T-helper 1 cell (primary cell): ENCODE measurements at places on chromosomes 11 and 22.

DNA sequence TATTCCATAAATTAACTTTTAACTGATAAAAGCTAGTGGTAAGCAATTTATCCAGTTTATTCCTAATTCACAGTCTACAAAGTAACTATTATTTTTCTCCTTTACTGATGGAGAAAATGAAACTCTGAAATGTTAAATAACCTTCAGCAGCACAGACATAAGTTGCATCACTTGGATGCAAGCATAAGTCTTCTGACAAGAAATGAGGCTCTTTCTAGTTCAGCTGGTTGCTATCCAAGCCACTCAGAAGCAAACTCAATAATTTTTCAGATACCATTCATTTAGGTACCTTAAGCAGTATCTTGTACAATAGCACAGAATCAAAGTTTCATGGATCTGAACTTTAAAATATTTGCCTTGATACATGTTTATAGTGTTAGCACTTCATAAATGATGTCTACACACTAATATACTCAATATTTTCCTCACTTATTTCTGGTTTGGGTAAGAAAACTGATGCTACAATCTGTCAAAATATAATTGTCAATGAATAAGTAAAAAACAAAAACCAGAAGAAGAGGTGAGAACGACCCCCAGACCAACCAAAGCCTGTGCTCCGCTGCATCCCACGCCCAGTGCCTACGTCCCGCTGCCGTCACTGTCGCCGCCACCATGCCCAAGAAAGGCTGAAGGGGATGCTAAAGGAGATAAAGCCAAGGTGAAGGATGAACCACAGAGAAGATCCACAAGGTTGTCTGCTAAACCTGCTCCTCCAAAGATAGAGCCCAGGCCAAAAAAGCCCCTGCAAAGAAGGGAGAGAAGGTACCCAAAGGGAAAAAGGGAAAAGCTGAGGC, 18.1 kb downstream of the FAM168A start:
- no peak for DNase-seq

- no peak for DNase-seq
Measured at GRCh38 chr11:44404301-44404700, 94.4 kb upstream of the ALX4 start.

DNA sequence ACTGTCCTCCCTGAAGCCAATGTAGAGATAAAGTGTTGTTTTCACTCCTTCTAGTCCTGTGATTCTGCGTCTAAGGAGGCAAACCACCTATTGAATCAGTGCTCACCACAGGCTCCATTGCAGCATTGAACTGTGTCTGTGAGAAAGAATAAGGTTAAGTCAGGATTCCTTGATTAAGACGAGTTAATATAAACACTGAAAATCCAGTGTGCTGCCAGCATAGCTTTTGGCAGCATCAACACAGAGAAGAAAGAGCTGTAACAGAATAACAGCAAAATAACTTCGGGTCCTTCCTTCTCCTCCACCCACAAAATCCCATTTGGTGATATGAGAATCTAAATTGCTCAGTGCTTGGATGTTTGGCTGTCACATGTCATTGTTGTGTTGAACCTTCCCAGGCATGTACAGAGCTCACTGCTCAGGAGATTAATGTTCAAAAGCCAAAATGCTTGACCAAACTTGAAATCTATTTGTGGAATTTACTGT, 185.2 kb upstream of the DDI1 start:
- no peak for DNase-seq

DNA sequence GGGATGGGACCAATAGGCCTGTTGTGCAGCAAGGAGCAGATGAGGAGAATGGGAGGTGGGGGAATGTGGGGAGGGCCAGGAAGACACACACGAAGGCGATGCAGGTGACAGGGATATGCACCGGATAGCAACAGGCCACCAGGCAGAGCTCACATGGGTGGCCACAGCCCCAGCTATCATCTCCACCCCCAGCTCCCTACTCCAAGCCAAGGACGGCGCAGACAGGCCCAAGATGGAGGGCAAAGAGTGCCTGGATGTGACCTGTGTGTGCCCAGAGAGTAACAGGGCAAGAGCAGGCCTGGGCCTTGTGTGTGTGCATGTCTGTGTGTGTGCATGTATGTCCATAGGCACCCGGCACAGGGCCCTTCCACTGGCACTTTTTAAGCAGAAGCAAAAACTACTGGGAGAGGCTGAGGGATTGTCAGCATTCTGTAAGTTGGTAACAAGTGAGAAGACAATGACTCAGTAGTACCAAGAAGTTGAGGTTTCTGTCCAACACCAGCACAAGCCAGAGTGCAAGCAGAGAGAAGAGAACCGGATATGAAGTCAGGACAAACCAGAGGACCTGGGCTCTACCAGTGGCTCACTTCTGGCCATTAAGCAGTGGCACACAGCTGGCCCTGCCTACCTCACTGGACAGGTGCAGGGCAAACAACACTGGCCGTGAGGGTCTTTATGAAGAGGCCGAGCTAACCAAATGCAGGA, 36.4 kb downstream of the NRXN2 start:
- no peak for DNase-seq

- no peak for DNase-seq
Measured at GRCh38 chr11:13007182-13008060, 1.7 kb upstream of the RASSF10 start.

GRCh38 chr11:123258877-123259276, 63.8 kb upstream of the CLMP start:
- DNase-seq: no peak

DNA sequence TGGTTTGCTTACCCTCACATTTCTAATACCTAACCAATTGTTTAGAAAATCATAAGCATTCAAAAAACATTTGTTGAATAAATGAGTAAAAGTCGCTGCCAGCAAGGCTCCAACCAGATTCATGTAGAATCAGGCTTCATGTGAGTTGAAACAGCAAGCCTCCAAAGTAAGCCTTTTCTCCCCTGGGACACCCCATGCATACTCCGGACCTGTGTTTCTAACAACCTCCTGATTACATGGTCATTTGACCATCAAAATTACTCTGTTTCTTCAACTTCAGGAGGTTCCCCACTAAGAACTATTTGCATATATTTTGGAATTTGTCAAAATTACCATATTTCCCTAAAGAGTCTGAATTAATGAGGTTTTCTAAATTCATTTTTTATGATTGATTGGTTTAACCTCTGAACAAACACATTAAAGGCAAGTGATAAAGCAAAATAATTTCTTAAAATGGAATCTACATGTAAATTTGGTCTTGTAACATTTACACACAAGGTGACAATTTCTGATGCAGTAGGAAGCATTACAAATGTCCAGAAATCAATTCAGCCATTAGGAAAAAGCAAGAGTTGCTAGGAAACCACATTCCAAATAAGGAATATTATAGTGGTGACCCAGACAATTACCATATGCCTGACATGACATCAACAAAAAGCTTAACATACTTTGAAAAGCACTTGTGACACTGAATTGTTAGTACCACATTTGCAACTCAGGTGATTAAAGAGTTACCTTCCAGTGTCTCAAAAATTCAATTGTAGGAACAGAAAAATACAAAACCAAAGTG, 252.6 kb downstream of the GUCY1A2 start:
- DNase-seq: no peak

DNA sequence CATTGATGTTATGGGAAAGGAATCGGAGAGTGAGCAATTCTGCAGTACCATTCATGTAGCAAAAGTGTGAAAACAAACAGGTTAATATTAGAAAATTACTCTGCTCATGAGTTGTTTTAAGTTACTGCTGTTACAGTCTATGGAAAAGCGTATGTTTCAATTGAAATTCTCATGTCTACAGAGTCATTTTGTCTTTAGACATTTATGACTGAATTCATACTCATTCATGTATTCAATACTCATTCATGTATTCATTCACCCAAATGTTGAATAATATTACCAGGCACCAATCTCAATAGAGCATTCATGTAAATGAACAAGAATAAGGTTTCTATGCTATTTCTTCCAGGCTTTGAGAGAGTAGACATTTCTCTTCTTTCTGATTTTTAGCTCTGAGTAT, 8.1 kb downstream of the FLI1 start:
- no peak for DNase-seq

DNA sequence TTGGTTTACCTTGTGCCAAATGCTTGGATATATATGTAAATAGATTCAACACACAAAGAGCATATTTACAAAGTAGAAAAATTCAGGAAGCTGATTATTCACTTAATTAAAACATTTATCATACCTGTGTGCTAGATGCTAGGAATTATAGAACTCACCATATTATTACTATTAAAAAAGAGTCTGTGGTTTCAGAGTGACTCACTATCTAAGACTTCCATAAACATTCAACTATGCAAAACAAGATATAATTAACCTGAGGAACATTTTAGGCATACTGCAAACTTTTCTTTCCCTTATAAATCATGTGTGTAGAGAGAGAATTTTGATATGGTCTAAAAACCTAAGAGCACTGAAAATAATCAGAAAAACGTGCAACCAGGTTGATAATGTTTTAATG, 27.3 kb downstream of the CTSC start:
- no peak for DNase-seq

GRCh38 chr11:73410627-73411026, 34.4 kb downstream of the RELT start:
- no peak for DNase-seq

DNA sequence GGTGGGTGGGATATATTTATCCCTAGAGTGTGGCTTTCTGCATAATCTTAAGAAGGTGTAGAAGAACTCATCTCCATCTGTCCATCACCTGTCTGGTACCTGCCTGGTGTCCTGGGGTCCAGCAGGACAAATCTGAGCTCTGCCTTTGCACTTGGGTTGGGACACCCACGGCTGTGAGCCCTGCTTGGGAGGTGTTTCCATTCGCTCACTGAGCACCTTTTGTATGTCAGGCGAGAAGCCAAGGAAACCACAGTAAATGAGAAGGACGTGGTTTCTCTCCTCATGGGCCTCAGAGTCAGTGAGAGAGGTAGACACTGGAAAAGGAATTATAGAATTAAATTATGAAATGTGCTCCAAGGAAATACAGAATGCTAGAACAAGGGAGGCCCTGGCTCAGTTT, 555.9 kb downstream of the MIAT start:
- DNase-seq: no peak

- no peak for DNase-seq
Measured at GRCh38 chr11:130204703-130205095, 45.1 kb downstream of the ST14 start.
